ENCODE measurements at places on chromosomes 12 and 14.
A peak's percentile ranks its signal among the peaks of the same experiment; 100 is the strongest.

GRCh38 chr12:5243014-5243413, 188.9 kb upstream of the NTF3 start:
- H3K36me3 ChIP-seq = no peaks in the 10 kb centered on the region
- H3K27me3 ChIP-seq = no peaks in the 10 kb centered on the region
- no peaks in the 10 kb centered on the region for H3K4me1 ChIP-seq
- H3K4me3 ChIP-seq = no peak overlapping the region
- no peak overlapping the region for H3K27ac ChIP-seq
- no peak for DNase-seq

DNA sequence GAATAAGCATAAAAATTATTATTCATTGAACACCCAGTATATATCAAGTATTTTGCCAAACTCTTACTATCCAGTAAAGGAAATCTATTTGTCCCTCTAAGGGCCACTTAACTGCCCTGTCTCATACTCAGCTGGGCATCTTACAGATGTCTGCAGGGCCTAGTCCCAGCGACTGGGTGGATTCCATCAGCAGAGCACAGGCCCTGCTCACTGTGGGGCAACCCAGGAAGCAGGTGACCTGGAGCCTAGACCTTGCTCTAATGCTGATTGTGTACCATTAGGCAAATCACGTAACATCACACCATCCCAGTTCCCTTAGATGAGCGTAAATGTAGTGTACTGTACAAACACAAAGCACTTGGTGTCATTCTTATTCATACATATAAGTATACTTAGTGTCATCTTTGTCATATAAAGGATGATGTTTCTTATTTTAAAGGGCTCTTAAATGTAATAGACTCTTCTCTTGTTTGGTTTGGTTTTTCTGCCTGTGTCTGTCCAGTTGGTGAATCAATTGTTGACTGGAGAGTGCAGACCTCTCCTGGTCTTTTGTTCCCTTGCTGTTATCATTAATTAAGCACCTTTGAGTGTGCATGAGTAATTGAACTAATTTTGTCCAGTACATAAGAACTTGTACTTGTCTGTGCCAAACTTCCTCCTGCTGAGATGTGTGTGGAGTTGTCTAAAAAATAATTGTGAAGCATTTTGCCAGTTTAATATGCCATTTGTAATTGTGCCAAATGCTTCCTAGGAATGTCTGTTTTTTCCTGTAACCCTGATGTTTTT, 49.3 kb downstream of the RAB35 start:
- H3K27me3 ChIP-seq = peaks cover 23% of the 10 kb centered on the region
- no peaks in the 10 kb centered on the region for H3K4me1 ChIP-seq

DNA sequence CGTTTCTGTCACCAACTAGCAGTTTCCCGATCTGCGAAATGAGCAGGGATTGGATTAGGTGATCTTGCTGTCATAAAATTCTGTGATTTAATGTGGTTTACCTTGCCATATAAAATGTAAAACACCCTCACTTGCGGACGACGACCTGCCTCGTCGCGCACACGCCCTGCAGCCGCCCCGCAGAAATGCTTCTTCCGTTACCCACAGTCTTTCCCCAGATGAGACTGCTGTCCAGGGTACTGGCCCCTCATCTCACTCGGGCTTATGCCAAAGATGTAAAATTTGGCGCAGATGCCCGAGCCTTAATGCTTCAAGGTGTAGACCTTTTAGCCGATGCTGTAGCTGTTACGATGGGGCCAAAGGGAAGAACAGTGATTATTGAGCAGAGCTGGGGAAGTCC, 17.7 kb upstream of the FOXJ2 start:
- no peak overlapping the region for H3K27ac ChIP-seq
- H3K36me3 ChIP-seq = no peaks in the 10 kb centered on the region
- no peak for DNase-seq
- H3K27me3 ChIP-seq = peaks cover 8% of the 10 kb centered on the region
- no peak overlapping the region for H3K4me3 ChIP-seq
- H3K4me1 ChIP-seq = no peaks in the 10 kb centered on the region

GRCh38 chr12:116559162-116559935, at the start of gene MAP1LC3B2:
MAP1LC3B2 (plus strand) TSS chr12:116559381; CDS start chr12:116575943, 16,562 bp downstream.
- DNase-seq = peak; percentile 84
- H3K4me3 ChIP-seq = no peak within 1 kb of the TSS
- H3K27me3 ChIP-seq = no peaks in the 10 kb centered on the region
- no peaks in the 10 kb centered on the region for H3K36me3 ChIP-seq
- H3K27ac ChIP-seq = no peak within 1 kb of the TSS
- H3K4me1 ChIP-seq = no peaks in the 10 kb centered on the region

Data from fibroblast of lung (primary cell).